ENCODE measurements at places on chromosomes 6 and 20.

- DNase-seq, result no peak
Measured at GRCh38 chr6:38153798-38154345, 334.3 kb downstream of the ZFAND3 start.

DNA sequence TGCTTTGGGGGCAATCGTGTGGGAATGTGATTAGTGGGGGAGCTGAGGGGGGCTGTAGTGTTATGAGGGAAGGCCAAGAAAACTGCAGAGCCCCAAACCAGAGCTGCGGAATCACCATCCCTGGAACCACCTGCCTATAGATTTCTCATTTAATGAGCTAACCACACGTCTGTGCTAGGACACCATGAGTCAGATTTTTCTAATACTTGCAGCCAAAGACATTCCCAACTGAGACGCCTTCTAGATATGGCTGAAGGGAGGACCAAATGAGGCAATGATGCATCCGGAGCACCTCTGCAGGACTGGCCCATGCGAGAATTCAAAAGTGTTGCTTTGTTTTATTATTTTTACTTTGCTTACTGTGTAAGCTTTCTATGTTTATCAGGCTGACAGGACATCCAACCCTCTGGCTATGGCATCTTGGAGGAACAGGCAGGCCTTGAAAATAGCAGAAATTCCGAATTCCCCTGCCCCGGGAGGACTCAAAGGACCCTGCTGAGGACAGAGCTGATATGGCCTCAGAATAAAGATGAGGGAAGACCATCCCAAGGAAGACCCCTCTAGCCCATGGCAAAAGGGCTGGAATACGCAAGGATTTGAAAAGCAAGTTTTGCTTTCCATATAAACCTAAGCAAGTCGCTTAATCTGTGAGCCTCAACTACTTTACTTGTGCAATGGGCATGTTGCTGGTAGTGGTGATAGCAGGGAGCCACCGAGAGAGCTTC, 3.1 kb upstream of the PTGIS start:
- DNase-seq, result no peak

- DNase-seq, result no peak
Measured at GRCh38 chr6:74597840-74598239, 608.0 kb downstream of the COL12A1 start.

DNA sequence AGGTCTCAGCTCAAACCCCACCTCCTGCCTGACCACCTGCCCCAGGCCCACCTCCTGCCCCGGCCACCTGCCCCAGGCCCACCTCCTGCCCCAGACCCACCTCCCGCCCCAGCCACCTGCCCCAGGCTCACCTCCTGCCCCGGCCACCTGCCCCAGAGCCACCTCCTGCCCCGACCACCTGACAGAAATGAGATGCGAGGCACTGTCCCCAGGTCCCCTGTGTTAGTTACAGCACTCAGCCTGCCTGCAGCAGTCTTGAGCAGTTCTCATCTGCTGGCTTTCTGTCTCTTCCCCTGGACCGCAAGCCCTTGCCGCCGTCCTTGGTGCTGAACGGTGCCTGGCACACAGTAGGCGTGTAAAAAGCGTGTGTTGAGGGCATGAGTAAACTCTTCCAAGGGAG, 79.5 kb downstream of the CDH4 start:
- DNase-seq, result no peak

DNA sequence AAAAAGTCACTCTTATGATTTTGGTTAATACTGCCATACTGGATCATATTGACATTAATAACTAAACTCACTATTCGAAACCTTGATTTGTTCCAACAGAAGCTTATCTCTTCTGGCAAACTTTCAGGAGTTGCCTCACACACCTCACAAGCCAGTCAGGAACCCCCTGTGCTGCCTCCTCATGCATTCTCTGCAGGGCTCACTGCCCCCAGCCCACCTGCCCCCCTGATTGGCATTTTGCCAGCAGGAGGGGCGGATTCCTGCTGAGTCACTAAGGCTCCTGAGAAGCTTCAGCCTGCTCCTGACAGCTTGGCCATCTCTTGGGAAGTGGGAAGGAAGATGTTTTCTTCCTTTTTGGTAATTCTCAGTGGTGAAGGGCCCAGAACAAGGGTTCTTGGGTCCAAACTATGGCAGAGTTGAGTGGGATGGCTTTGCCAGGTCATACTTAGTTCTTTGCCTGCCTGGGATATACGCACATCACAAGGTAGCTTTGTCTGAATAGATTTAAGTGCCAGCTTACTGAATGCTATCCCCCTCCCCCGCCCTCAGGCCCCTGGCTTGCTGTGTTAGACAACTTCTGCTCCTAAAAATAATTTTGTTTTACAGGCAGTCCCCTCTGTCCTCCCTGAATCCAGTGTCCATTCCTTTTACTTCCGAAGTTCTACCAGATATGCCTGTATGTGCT, 31.4 kb downstream of the SLC35F1 start:
- no peak for DNase-seq

DNA sequence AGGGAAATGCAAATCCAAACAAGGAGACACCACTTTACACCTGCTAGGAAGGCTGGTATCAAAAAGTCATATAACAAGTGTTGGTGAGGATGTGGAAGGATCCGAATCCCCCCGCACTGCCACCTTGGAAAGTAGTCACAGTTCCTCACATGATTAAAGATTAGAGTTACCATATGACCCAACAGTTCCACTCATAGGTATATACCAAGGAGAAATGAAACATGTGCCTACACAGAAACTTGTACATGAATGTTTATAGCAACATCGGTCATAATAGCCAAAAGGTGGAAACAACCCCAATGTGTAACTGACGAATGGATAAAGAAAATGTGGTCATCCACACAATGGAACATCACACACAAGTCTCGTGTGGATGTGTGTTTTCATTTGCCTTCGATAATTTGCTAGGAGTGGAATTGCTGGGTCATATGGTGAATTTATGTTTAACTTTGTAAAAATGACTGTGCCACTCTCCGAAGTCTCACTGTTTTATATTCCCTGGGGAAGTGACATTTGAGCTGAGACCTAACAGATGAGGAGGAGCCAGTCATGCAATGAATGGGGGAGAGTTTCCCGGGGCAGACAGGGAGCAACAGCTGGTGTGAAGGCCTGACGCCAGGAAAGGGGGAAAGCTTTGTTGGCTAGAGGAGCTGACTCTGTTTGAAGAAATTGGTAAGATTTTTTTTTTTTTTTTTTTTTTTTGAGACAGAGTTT, 125.9 kb upstream of the MLN start:
- no peak for DNase-seq

GRCh38 chr20:47720636-47721427, 64.4 kb downstream of the SULF2 start:
- no peak for DNase-seq

- DNase-seq, result no peak
Measured at GRCh38 chr6:63690221-63690620, 54.6 kb downstream of the PHF3 start.

DNA sequence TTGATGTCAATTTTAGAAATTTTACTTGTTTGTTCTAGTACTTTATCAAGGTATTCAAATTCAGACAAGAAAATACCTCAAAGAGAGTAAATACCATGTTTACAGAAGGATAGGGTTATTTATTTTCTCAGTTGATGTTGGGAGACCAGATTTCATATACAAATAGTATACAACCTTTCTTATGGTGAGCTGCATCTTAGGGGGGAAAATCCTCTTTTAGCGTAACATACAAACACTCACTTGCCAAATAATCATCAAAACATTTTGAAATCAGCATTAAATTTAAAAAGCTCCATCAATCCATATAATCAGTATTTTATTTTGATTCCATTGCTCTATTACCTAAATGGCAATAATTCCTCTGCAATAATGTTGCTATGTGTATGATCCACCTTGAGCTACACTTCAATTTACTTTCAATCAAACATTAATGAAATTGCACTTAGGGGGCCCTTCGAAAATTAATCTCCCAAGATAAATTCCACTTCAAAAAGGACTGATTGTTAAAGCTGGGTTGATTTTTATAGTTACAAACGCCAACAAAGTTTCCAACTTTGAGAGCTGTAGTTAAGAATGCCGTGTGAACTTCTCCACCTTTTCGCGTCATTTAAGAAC, 2.2 kb downstream of the NKX2-4 start:
- DNase-seq, result no peak

DNA sequence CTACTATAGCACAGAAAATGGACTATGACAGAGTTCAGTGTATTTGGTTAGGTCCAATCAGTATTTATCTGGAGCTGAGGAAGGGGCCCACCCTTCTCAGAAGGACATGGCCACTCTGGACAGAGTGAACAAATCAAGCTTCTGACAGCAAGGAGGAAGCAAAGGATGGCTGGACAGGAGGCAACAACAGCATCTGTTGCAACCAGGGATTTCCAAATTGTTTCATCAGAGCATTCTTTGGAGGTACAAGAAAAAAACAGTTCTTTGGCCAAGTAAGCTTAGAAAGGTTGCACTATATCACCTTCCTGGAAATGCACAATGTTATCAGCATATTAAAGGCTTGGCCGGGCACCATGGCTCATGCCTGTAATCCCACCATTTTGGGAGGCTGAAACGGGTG, 118.7 kb upstream of the SLC22A16 start:
- DNase-seq, result no peak

DNA sequence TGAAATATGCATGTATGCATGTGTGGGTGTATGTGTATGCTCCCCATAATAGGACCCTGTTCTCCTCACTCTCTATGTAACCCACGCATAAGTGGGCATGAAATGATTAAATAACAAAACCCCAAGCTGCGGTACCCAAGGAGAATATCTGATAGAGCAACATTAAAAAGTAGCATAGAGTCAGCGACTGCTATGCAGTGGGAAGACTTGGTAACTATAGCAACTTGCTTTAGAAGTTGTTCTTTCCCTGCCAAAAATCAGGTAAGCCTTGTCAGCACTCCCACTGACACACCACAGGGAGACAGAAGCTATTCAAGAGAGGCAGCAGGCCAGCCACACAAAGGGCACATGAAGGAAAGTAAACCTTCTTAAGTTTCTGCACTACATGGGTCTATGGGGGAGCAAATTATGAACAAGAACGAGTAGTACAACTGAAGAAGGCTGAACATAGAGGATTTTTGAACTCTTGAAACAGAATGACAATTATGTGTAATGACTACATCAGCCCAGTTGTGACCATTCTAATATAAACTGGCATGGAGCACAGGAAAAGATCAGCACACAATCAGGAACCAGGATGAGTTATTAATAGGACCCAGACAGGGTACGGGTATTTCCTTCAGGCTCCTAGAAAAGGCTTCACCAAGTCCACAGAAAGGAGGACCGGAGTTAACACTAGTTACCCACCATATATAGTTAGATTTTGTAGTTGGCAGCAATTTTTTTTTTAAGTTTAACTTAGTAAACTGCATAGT, 89.9 kb downstream of the GPR6 start:
- no peak for DNase-seq

DNA sequence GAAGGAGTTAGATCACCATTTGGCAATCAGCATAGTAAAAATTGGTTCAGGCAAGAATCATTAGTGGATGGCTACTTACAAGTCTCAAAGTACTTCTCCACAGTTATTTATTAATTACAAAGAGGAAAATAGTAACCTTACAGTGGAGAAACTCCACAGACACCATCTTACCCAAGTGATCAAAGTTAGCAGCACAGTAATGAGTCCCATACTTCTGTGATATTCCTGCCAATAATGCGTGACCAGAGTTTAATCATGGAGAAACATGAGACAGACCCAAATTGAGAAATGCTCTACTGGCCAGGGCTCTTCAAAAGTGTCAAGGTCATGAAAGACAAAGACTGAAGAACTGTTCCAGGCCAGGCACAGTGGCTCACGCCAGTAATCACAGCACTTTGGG, 9.5 kb downstream of the TBC1D7 start:
- DNase-seq, result no peak

DNA sequence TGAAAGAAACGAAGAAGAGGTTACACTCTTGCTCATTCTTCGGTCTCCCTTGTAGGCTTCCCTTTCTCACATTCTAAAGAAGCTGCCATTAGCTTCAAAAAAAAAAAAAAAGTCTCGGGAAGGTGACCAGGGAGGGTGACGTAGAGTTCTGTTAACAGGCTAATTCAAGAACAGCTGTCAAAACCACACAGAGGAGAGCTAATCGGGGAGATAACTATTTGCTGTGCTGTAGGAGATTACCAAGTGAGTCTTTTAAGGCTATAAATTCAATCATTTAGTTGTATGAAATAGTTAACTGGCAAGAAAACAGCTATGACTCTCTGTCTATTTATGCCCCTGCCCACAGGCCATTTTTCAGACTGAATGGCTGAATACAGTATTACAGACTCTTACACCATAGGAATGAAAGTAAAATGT, 256.8 kb downstream of the SYNE1 start:
- DNase-seq, result no peak

- DNase-seq, result no peak
Measured at GRCh38 chr6:6508643-6509042, 79.9 kb upstream of the LY86 start.

DNA sequence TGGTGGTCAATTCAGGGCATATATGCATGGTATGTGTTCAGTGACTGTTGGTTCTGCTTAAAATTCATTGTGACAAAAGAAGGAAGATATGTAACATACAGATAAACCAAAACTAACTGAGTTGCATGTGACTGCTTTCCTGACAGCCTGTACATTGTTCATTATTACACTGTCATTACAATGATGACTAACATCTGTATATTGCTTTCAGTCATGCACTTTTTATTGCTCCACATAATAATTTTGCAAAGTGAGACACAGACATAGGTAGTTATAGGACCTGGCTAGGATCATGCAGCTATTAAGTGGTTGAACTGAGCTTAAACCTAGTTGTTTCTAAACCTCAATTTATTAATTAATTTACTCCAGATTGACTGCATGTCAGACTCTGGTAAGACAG, 703.2 kb downstream of the HDGFL1 start:
- DNase-seq, result no peak

GRCh38 chr6:31901415-31901952, 402 bp downstream of the ZBTB12 start:
- peak; percentile 49 for DNase-seq

- DNase-seq, result no peak
Measured at GRCh38 chr6:99606656-99607415, at the start of gene PRDM13. TSS of gene PRDM13 (plus strand) at chr6:99606833. CDS start at chr6:99607035, 202 bp downstream.

DNA sequence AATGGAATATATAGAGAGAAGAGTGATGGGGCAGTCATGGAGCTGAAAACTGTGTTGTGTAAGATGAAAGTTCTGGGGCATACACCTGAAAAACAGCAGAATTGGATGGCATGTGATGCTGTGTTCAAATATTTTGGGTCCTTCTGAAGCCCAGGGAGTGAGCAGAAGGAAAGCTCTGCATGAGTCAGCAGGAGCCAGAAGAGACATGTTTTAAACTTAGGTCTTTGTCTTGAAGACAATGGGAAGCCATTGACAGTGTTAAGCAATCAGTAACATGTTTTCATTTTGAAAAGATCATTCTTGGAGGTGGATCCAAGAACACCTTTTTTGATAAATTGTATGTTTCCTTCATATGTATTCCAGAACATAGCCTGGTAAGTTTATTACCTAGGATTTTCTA, 38.9 kb upstream of the MAFB start:
- DNase-seq, result no peak
